Left lobe of liver (tissue), 2 donors: ENCODE measurements at places on chromosomes 16 and 17. TPM values are rescaled to one million over a fixed set of nuclear protein-coding genes. Genes with fewer than 3 reads are reported as not detected.

KRTAP3-1 gene
- not detected for total RNA-seq

DNA sequence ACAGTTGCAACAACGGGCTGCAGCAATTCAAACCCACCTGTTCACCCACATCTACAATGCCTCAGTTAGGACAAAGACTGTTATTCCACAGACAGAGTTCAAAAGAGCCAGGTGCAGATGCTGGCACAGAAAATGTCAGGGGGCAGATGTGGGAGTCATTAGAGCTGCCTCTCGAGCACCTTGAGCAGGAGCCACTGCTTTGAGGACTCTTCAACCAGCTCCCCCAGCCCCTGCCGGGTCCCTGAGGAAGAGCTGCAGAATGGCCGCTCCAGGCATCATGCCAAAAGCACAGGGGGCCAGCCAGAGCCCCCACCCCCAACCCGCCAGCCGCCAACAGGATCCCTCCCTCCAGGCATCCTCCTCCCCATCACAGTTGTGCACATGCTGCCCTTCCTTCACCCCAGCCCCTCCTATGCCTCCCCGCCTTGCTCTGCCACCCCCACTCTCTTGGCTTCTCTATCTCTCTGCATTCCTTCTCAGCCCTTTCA, 20.8 kb downstream of the C17orf67 start:
- DNase-seq, result no peak

GRCh38 chr16:80902306-80903110, 98.1 kb upstream of the CDYL2 start:
- DNase-seq, result no peak

GRCh38 chr16:20901436-20902112, 1.0 kb downstream of the LYRM1 start:
- peak; percentile 58 for DNase-seq

GRCh38 chr17:76925441-76925891, 57.3 kb downstream of the MGAT5B start:
- no peak for DNase-seq

- peak; percentile 33 for DNase-seq
Measured at GRCh38 chr16:84481051-84481735, 23.3 kb downstream of the MEAK7 start.
